ENCODE measurements at places on chromosomes 11 and 22.
A peak's percentile ranks its signal among the peaks of the same experiment; 100 is the strongest.

- DNase-seq: no peak
Measured at GRCh38 chr11:56545531-56545930, 2.5 kb upstream of the OR5M11 start.

GRCh38 chr22:47386812-47387510 lies 624.5 kb downstream of the TBC1D22A start:
- no peak for DNase-seq

DNA sequence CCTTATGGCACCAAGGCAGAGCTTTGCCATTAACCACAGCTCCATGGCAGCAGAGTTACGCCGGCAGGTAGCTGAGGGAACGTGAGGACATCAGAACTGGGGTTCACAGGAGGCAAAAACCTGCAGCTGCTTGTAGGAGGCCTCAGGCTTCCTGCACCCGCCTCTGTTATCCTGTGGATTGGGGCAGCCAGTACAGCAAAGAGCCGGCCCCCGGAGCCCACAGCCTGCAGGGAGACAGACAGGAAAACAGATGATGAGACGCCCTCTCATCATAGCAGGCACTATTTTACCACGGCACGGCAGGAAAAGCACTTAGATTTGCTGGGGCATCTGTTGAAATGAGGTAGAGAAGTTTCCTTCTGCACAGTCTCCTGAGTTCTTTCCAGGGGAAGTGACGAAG lies 870.3 kb downstream of the TBC1D22A start:
- DNase-seq: no peak

GRCh38 chr11:8777907-8778767 lies 95.5 kb downstream of the RPL27A start:
- no peak for DNase-seq

DNA sequence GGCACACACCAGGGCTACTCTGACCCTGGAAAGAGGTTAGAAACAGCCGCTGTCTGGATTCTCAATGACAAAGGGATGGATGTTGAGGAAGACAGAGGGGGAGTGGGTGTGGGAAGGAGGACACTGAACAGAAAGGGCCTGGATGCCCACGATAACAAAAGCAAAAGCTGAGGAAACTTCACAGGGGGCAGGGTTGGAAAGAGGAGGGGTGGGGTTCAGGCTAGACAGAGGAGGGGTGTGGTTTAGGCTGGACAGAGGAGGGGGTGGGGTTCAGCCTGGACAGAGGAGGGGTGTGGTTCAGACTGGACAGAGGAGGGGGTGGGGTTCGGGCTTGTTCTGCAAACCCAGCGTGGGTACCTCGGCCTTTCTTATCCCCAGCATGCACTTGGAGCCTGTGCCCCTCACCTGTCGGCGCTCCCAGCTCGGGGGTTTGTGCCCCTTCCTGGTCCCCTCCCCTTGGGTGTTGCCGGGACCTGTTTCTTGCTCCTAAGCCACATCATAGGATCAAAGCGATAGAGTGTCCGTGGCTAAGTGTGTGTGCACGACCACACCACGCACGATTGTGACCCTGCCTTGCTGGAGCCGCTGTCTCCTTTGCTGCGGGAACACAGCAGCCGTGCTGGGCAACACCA lies 75.6 kb downstream of the BRD1 start:
- DNase-seq: no peak

- DNase-seq: no peak
Measured at GRCh38 chr11:122305426-122306320, 189.7 kb upstream of the BLID start.

GRCh38 chr11:6505577-6506240 lies 8.6 kb downstream of the DNHD1 start:
- DNase-seq: no peak

DNA sequence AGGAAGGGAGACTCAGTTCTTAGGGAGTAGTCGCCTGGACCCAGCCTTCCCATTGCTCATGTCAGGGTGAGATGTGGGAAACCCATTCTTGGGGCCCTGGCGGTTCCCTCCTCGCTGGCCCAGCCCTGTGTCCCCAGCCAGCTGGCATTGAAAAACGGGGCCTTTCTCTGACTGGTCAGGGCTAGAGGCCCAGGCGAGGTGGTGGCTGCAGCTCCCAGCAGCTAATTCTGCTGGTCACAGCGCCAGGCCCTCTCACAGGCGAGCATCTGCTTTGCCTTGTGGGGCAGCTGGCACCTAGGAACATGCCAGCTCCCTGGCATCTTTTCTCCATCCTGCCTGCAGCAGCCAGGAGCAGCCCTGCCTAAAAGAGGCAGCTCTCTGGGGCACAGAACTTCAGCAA lies 20.1 kb downstream of the TSPAN18 start:
- no peak for DNase-seq

GRCh38 chr22:20982563-20982882 lies 426 bp downstream of the LZTR1 start:
- no peak for DNase-seq

GRCh38 chr22:26143806-26144325 lies 25.4 kb upstream of the SEZ6L start:
- no peak for DNase-seq

GRCh38 chr22:35152316-35152715 lies 86.4 kb downstream of the ISX start:
- no peak for DNase-seq

DNA sequence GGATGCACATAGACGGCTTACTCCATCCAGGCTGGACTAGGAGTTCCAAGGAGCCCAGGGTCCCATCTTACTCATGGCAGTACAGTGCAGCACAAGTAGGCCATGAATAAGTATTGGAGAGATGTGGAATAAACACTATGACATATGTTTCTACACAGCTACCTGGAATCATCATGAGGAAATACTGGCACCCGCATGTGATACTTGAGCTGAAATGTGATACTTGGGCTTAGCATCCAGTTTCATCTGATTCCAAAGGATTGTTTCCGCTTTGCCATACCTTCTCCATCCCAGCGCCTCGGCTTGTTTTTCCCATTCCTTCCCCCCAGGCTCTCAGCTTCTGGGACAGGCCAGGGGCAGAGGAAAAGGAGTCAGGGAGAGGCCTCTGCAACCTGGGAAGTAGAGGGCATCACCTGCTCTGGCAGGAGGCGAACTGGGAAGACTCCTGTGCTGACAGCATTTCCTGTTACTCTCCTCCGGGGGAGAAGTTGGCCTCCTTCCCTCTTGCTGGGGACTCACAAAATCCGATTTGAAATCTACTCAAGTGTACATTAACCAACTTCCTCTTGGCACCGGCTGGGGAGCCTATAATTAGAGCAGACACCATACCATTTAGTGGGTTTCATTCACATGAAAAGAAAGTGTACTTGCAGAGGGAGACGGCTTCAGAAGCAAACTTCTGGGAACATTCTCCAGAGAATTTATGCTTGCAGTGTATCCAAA lies 187.8 kb downstream of the MIAT start:
- no peak for DNase-seq

DNA sequence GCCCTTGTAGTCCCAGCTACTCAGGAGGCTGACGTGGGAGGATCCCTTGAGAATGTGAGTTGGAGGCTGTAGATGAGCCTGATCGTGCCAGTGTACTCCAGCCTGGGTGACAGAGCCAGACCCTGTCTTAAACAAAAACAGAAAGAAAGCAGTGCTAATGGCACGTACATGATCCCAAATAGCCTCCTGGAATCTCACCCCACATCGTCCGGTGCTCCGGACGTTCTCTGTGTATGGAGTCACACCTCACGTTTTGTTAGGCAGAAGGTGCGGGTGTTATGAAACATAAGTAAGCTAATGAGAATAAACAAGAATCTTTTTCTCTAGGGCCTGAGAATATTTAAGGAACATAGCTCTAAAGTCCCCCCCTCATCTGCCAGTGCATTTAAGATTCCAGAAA lies 23.7 kb upstream of the MICAL3 start:
- no peak for DNase-seq

GRCh38 chr11:73141309-73142127 lies 600 bp downstream of the FCHSD2 start:
- peak; percentile 23 for DNase-seq

GRCh38 chr11:64762277-64762673 lies 2.5 kb upstream of the PYGM start:
- DNase-seq: no peak

DNA sequence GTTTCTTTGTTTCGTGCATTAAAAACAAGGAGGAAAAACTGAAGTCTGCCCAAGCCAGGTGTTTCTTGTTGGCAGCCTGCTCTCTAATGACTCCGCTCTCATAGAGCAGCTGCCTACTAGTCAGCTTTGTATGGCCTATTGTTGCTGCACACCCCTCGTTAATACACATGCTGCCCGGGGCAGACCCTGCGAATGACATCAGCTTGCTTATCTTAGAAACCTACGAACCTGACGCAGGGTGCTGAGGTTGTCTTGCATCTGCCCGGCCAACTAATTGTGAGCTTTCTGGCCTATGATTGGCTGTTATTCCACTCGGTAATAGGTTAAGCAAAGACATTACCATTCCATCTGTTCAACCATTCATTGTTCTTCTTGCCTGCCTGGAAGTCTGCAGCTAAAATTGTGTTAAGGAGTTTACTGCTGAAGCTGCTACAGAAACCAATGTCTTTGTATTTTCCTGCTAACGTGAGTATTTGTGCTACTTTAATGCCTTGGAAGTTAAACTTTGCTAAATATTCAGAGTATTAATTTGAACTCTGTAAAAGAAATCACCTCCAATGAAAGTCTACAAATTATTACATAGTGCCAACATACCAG lies 37.5 kb downstream of the ZC3H12C start:
- DNase-seq: no peak

DNA sequence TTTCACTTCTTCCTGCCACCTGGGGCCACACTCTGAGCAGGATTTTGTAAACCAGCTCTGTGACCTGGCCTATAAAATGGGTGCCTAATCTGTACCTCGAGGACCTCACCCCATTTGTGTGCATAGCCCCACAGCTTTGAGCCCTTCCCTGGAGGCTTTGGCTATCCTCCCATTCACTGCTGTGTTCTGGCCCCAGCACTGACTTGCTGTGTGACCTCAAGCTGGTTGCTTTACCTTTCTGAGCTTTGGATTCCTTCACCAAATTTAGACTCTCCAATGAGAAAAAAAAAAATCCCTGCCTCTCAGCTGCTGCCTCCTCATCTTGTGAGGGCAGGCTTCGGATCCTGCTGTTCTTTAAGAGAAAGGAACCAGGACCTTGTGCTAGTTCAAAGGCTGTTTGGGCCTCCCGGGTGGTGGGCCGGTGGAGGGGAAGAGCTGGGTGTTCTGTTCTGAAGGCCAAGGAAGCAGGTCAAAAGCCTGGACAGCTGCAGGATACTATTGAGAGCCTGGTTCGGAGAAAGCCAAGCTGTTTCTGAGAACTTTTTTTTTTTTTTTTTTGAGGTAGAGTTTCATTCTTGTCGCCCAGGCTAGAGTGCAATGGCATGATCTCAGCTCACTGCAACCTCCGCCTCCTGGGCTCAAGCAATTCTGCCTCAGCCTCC lies 1.1 kb upstream of the PYGM start:
- DNase-seq: no peak

DNA sequence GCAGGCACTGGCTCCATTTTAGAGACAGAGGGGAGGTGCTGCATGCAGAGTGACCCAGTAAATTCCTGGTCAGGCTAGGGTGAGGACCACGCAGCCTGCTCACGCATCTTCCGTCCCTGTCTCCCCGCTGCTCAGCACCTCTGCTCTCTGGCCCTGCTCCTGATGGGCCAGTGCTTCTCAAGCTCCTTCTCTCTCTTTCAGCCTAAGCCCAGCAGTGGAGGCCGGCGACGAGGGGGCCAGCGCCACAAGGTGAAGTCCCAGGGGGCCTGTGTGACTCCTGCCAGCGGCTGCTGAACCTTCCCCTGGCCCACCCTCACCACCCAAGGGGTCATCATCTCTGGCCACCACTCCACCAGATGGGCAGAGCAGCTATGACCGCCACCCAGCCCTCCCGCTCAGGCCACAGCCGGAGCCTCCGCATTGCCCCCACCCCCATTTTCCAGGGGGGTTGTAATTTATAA lies 24.7 kb downstream of the GTPBP1 start:
- no peak for DNase-seq

GRCh38 chr11:46294365-46295309 lies 17.2 kb downstream of the CREB3L1 start:
- DNase-seq: no peak

DNA sequence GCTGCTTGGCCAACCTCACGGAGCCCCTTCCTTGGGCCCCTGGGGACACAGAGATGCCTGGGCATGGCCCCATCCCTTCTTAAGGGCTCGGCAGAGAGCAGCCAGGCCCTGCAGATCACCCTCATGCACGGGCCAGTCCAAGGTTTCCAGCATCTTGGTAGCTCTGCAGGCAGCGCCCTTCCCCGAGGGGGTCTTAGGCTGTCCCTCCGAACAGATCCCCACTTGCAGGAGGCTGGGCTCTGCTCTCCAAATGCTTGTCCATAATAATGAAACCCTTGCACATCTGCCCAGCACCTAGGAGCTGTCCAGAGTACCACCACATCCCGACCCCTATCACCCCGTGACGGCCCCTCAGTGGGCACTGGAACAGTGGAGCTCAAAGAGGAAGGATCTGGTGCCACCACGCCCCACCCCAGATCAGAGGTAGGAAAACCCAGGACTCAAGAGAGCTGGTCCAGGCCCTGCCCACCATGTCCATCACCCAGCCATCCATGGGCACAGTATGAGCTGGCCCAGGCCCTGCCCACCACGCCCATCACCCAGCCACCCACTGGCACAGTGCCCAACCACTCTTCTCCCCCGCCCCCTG lies 92.5 kb upstream of the PRR5 start:
- no peak for DNase-seq

GRCh38 chr22:41976070-41976901 lies 7.0 kb downstream of the SEPTIN3 start:
- no peak for DNase-seq

DNA sequence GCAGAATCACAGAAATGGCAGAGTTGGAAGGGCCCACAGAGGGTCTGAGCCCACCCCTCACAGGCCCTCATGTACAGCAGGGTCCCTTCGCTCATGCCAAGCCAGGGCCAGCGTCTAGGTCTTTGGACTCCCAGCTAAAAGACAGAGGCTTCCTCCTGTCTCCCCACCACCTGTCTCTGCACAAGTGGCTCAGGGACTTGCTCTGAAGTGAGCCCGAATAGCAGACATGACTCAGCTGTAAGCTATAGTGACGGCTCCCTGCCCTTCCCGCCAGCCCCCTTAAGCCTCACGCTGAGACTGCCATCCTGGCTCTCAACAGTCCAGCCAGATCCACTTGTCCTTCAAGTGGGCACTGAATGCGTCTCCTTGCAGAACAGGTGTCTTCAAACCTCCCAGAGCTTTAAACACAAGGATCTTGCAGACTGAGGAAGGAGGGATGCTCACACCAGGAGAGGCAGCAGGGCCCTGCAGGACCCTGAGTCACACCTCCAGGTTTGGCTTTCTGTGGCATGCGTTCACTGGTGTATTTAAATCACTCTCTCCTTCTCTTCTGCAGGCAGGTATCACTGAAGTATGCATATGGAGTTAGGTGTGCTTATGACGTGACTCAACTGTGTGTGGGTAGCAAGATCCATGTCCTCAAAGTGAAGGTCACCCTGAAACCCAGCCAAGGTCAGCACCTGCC lies 154.9 kb downstream of the CACNA1I start:
- no peak for DNase-seq

All from stimulated activated CD8-positive, alpha-beta memory T cell treated with anti-CD3 and anti-CD28 coated beads, Interleukin-7, amount 100 ng/mL, for 24 hours (primary cell).